NCI-H187 (cell line): ENCODE measurements at places on chromosomes 7 and 10.

- DNase-seq = no peak
These were observed 282.3 kb upstream of the SEMA3C start for GRCh38 chr7:81201188-81201587.

- DNase-seq = no peak
These were observed 554.3 kb downstream of the GRM8 start for GRCh38 chr7:126698446-126698845.

DNA sequence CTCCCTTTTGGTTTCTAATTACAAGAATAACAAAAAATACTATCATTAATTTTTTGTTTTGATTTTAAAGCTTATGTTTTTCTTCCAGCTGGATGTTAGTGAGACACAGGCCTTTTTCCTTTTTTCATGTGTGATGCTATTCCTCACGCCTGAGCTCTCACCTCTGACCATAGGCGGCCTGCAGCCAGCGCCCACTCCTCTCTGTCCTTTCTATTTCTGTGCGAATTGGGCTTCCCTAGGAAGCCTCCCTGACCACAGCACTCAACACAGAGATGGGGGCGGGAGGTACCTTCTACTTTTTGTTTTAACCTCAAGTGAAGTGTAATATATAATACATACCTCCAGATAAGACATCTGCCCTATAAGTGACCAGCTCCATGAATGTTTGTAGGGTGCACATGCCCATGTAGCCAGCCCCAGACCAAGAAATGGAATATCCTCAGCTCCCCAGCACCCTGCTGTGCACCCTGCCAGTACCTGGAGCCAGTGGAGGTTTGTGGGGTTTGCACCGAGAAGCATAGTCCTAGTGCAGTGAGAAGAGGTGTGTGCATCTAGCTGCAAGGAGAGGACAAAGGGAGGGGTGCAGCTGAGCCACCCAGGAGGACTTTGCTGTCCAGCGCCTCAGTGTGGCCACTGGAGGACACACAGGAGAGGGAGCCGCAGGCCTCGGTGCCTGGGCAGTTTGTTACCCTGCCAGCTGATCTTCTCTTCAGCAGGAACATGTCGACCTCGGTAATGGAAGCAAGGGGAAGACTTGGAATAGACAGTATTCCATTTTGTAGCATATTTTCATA is 38.5 kb downstream of the BNIP3 start:
- no peak for DNase-seq

DNA sequence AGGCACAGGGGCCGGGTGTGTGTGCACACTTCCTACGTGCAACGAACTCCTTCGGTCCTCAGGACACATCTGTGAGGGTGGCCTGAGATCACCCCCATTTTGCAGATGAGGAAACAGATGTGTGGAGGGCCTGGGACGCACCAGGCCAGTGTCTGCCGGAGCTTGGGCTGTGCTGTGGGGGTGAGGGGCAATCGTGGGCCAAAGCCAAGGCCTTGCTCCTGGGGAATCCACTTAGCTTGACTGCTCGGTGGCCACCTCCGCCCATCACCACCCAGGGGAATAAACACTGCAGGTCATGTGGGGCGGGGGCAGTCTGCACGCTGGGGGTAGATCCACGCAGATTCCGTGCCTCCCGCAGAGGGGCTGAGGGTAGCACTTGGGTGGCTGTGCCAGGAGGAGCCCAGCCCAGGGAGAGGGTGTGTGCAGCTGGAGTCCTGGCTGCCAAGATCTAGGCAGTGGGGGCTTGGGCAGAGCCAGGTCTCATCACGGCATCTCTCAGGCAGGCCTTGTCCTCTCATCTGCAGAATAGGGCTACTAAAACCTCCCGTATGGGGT is 70.8 kb upstream of the EN2 start:
- no peak for DNase-seq

GRCh38 chr10:79038104-79038840 is 30.5 kb upstream of the ZMIZ1 start:
- no peak for DNase-seq

- DNase-seq = peak; percentile 20
These were observed 166.9 kb upstream of the RNF32 start for GRCh38 chr7:156473476-156474240.

- DNase-seq = no peak
These were observed 11.0 kb upstream of the BLVRA start for GRCh38 chr7:43747328-43748105.

DNA sequence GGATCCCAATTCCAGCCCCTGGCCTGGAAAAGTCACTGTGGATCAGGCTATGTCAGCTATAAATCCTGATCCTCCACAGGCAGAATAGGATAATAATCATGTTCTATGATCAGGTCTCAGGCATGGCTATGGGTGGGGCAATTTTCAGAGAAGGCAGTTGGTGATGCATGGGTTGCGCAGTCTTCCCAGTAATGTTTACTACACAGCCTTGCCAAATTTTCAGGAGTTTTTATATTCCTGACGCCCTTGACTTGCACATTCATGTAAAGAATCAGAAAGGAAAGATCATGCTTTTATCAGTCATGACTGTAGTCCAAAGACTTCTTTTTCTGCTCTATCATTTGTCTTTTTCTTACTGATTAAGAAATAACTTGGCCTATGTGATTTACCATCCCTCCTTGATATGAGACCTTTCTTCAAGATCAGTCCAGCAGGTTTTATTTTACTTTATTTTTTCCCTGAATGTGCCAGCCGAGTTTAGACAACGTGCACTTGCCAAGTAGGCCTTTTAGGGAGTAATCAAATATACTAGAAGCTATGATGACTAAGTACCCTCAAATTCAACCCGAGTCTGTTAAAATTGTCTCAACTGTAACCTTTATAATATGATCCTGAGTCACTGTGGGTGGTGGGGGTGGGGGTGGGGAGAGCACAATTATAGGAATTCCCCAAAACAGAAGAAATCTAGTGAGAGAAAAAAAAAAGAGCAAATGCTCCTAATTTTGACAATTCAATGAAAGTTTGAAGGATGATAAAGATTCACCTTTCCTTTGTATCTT is 31.9 kb downstream of the ARL4A start:
- DNase-seq = no peak

GRCh38 chr10:5970527-5970926 is 6.8 kb downstream of the IL15RA start:
- no peak for DNase-seq

GRCh38 chr10:117627561-117627960 is 85.0 kb downstream of the EMX2 start:
- no peak for DNase-seq

- no peak for DNase-seq
These were observed 615.1 kb downstream of the SDK1 start for GRCh38 chr7:3916146-3916545.

DNA sequence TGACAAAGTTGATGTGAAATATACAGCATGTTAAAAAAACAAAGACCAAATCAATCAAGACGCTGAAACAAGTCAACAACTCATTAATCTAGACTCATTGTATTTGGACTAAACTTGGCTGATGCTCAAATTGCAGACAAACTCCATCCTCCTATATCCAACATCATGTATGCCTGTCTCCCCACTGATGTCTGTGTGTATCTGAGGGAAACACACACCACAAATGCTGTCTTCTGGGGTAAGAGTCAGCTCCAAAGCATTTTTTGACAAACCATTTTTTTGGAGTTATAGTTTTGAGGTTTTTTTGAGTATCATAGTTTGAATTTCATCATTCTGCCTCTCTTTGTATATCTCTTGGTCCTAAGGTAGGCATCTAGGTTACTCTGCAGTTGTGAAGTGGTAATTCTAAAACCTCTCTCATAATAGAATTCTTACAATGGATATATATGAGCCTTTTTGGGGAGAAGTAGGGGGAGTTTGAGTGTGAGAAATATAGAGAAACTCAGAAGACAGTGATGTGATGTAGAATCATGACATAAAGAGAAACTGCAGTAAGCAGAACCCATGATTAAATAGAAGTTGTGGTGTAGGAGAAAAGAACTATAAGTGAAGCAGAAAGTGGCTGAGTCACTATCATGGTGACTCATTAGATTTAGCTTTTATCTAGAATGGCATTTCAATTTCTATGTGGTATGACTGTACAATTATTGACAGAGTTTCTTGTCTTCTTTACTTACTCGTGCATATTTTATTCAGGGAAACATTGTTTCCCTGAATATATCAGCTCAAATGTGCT is 1531.1 kb upstream of the LRRTM3 start:
- no peak for DNase-seq

GRCh38 chr7:47352394-47352968 is 229.4 kb downstream of the TNS3 start:
- no peak for DNase-seq

GRCh38 chr10:108852211-108852610 is 1071.1 kb downstream of the XPNPEP1 start:
- no peak for DNase-seq

- no peak for DNase-seq
These were observed 57.6 kb upstream of the USP6NL start for GRCh38 chr10:11668847-11669610.

GRCh38 chr10:126242397-126243260 is 145.6 kb downstream of the ADAM12 start:
- no peak for DNase-seq

DNA sequence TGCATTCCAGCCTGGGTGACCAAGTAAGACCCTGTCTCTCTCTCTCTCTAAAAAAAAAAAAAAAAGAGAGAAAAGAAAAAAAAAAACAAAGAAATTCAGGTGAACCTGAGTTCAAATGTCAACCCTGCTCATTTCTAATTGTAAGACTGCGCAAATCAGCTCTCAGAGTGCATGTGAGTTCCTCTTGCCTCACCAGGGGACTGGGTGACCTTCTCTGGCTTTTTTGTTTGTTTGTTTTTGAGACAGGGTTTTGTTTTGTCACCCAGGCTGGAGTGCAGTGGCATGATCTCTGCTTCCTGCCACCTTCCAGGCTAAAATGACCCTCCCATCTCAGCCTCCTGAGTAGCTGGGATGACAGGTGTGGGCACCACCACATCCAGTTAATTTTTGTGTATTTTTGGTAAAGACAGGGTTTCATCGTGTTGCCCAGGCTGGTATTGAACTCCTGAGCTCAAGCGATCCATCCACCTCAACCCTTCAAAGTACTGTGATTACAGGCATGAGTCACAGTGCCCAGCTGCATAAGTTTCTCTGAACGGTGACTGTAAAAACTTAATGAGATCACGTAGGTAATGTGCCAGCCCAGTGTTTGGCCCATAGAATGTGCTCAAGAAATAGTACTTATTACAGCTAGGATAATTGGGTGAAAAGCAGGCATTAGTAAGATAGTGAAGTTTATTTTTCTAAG is 45.3 kb upstream of the BAMBI start:
- DNase-seq = no peak

DNA sequence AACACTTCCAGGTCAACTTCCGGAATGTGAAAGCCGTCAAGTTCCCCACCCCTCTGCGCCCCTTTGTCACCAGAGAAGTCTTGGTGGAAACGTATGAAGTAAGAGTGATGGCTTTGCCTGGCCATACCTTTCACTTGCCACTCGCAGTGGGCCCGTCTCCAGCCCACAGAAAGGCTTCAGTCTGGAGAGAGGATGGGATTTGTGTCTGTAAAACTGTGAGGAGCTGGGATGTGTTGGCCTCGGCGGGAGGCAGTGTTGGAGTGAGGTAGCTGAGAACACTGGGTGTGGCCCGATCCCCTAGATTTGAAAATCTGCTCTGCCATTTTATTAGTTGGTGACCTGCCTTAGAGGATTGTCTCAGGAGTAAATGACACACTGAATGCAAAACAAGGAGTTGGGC is 6.4 kb downstream of the ADCK2 start:
- no peak for DNase-seq

DNA sequence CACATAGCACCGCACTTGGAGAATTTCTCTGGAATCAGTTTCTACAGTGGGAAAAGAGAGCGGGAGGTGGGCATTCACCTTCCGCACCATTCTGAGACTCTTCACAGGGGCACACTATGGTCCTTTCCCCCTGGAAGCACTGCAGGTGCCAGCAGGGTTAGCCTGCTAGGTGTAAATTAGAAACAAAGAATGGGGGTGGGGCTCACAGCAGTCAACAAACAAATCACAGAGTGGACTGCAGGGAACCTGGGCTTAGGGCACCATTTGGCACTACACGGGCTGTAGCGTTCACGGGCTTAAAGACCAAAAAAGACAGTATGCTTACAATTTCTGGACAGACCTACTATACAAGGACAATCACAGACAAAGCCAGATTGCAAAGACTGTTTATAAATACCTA is 8.0 kb upstream of the PKD1L1 start:
- no peak for DNase-seq

GRCh38 chr7:39355664-39356063 is 210.5 kb upstream of the YAE1 start:
- no peak for DNase-seq

DNA sequence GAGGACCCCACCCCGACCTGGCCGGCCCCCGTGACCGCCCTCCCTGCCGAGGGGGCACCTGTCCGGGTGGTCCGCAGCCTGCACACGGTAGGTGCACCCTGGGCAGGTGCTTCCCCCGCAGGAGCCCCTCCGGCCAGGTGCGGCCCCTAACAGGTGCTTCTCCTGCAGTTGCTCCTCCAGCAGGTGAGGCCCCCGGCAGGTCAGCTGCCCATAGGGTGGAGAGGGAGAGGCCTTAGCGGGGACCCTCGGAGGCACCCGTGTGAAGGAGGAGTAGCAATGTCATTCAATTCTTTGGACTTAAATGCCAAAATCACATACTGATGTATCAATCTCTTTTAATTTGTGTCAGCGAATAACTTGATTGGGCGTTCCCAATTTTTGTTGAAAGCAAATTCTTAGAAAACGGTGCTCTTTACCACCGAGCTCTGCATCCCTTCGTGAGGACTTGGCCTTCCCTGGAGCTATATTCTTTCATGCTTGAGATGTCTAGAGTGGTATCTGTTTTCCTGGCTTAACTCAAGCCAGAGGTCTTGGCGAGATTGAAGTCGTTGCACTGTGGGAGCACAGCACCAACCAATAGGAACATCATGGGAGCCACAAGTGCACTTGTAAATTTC is 738 bp upstream of the NCAPG2 start:
- DNase-seq = no peak

DNA sequence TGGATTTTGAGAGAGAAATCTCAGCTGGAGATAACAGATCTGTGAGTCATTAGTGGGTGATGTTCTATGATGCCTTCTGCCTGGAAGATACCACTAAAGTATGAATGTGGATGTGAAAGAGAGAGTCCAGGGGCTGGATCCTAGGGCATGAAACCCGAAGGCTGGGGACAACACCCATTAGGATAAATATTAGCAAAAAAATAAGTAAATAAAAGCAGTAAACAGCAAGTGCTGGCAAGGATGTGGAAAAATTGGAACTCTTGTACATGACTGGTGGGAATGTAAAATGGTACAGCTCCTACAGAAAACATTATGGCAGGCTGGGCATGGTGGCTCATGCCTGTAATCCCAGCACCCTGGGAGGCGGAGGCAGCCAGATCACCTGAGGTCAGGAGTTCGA is 16.6 kb upstream of the MGMT start:
- DNase-seq = no peak

- DNase-seq = no peak
These were observed 197.3 kb downstream of the PPP1R9A start for GRCh38 chr7:95104739-95105138.
